Natural killer cell (primary cell): ENCODE measurements at places on chromosomes 1 and 21. TPM values are rescaled to one million over a fixed set of nuclear protein-coding genes. Genes with fewer than 3 reads are reported as not detected.

NMNAT2 gene
- total RNA-seq: not detected

OR2L5 gene
- total RNA-seq: not detected

TLCD4 gene
- 0.60 TPM for total RNA-seq

SMIM1 gene
- 1.6 TPM for total RNA-seq

AXDND1 gene
- total RNA-seq: 1.7 TPM

CD84 gene
- 11.1 TPM for total RNA-seq

FAM72A gene
- total RNA-seq: 1.8 TPM

GRCh38 chr1:209590405-209590804 lies 6.9 kb downstream of the CAMK1G start:
- no peak overlapping the region for H3K27ac ChIP-seq
- H3K4me1 ChIP-seq: no peaks in the 10 kb centered on the region
- DNase-seq: no peak

DNA sequence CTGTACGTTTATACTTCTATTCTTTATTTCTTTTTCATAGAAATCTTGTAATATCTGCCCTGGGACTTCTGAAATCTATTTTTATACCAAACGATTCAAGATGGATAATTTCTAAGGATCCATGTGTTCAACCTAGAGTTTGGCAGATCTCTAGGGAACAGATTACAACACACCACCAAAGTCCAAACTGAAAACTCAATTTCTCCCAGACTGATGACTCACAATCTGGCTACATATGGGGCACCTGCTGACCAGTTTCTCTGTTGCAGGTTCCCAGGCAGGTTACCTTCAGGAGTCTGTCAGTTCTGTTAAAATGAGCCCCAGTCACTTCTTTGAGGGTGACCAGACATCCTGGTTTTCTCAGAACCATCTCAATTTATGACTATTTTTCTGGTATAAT lies 439.4 kb downstream of the GPATCH2 start:
- no peaks in the 10 kb centered on the region for H3K36me3 ChIP-seq
- H3K27ac ChIP-seq: no peak overlapping the region
- no peak overlapping the region for H3K4me3 ChIP-seq
- DNase-seq: no peak

GRCh38 chr21:46211376-46211775 lies 17.2 kb downstream of the LSS start:
- no peak overlapping the region for H3K27ac ChIP-seq
- no peak overlapping the region for H3K4me3 ChIP-seq
- DNase-seq: no peak
- H3K4me1 ChIP-seq: no peaks in the 10 kb centered on the region
- peaks cover 5% of the 10 kb centered on the region for H3K36me3 ChIP-seq
- no peaks in the 10 kb centered on the region for H3K27me3 ChIP-seq

GRCh38 chr1:50424045-50424883 lies 1.0 kb upstream of the DMRTA2 start:
- no peak overlapping the region for H3K27ac ChIP-seq
- peaks cover 73% of the 10 kb centered on the region for H3K27me3 ChIP-seq
- peak overlapping the region; percentile 20 for H3K4me3 ChIP-seq
- H3K36me3 ChIP-seq: no peaks in the 10 kb centered on the region
- no peak for DNase-seq
- H3K4me1 ChIP-seq: peaks cover 50% of the 10 kb centered on the region

GRCh38 chr1:160742428-160743127 lies 3.5 kb downstream of the SLAMF7 start:
- H3K27me3 ChIP-seq: no peaks in the 10 kb centered on the region
- DNase-seq: peak; percentile 43
- peak overlapping the region; percentile 43 for H3K4me3 ChIP-seq
- peak overlapping the region; percentile 87 for H3K27ac ChIP-seq
- H3K4me1 ChIP-seq: peaks cover 62% of the 10 kb centered on the region

DNA sequence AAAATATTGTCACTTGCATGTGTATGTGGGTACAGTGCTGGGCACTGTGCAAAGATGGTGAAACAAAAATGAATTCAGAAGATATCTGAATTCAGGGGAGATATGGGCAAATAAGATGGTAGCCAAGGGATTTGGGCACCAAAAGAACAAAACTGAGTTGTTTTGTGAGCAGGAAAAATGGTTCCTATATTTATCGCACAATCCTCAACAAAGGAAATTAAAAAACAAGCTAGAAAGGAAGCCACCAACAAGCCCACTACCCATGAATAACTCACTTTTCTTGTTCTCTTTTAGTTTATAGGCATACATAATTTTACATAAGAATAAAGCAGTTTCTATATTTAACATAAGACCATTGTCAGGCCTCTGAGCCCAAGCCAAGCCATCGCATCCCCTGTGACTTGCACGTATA lies 40.7 kb upstream of the VASH2 start:
- H3K4me3 ChIP-seq: no peak overlapping the region
- no peak for DNase-seq

GRCh38 chr1:151534662-151535278 lies 5.3 kb upstream of the TUFT1 start:
- H3K4me3 ChIP-seq: no peak overlapping the region
- no peak overlapping the region for H3K27ac ChIP-seq
- H3K36me3 ChIP-seq: no peaks in the 10 kb centered on the region
- H3K27me3 ChIP-seq: no peaks in the 10 kb centered on the region
- peak; percentile 66 for DNase-seq
- H3K4me1 ChIP-seq: peaks cover 6% of the 10 kb centered on the region

DNA sequence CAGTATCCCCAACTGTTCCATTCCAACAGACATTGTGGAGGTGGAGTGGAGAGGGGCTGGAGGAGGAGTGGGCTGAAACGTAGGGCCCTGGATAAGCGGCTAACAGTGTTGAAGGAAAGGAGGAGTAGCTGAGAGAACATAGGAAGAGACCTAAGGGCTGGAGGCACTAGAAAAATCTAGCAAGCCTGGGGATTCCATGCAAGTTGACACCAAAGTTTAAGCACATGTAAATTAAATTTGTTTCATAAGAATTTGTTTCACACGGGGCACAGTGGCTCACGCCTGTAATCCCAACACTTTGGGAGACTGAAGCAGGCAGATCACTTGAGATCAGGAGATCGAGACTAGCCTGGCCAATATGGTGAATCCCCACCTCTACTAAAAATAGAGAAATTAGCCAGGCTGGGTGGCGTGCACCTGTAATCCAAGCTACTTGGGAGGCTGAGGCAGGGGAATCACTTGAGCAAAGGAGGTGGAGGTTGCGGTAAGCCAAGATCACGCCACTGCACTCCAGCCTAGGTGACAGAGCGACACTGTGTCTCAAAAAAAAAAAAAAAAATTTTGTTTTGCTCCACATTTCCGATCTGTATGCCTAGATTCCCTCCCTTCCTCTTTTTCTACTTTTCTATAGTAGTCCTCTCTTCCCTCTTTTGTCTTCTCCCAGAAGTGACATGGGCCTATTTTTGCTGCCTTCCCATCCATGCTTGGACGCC lies 530 bp upstream of the CD244 start:
- H3K36me3 ChIP-seq: peaks cover 6% of the 10 kb centered on the region
- H3K27me3 ChIP-seq: no peaks in the 10 kb centered on the region
- peaks cover 57% of the 10 kb centered on the region for H3K4me1 ChIP-seq
- peak overlapping the region; percentile 74 for H3K27ac ChIP-seq
- H3K4me3 ChIP-seq: peak overlapping the region; percentile 66

DNA sequence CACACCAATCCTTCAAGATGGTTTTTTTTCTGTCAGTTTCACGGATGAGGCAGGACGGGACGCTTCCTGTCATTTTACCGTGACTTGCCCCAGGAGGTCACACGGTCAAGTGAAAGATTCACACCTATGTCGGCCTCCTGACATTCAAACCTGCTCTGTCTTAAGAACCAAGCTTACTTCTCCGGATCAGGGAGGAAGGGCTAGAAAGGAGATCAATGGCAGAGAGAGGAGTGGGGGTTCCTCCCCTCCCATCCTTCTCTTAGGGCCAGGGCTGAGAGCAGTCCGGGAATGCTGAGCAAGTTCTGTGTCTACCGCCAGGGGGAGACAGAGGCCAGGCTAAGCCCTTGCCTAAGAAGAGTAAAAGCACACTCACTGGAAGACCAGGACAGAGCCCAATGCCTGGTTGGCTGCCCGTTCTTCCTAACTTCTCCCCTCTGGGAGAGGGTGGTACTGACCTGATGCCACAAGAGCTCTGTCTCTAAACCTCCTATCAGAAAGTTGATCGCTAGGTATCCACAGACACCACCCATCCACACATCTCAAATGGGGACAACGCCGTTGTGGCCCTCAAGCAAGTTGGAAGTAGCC lies 1.1 kb upstream of the PPM1J start:
- peaks cover 18% of the 10 kb centered on the region for H3K27me3 ChIP-seq
- no peaks in the 10 kb centered on the region for H3K36me3 ChIP-seq
- no peak overlapping the region for H3K27ac ChIP-seq
- H3K4me3 ChIP-seq: peak overlapping the region; percentile 46

DNA sequence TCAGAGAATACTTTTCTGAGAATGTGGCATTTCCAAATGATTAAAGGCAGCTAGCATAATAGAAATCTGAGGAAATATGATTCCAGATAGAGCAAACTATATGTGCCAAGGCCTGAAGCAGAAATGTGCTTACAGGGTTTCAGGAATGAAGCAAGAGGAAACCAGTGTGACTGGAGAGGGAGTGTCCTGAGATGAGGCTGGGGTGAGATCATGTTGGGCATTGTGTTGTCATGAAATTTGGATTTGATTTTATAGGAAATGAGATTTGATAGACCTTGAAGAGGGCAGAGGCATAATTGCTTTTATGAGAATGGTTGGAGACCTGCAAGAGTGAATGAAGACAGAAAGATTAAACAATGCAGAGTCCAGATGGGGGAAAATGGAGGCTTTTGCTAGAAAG lies 338.1 kb upstream of the SNX7 start:
- peak overlapping the region; percentile 16 for H3K27ac ChIP-seq
- H3K36me3 ChIP-seq: no peaks in the 10 kb centered on the region
- no peak overlapping the region for H3K4me3 ChIP-seq
- no peak for DNase-seq
- H3K27me3 ChIP-seq: no peaks in the 10 kb centered on the region

DNA sequence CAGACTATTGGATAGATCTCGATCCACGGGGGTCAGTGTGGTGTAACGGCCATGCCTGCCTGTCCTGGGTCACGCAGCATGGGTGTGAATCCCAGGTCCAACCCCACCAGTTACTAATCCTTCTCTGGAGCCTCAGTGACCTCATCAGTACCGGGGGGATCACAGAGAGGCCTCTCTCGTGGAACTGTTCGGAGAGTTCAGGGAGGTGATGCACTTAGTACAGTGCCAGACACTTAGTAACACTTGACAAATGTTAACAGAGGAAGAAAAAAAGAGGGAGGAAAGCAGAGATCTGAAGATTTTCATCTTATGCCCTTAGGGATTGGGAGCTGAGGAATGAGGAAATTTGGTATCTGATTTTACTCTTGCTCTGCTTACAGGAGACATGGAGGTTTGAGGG lies 2.9 kb downstream of the ABCA4 start:
- no peaks in the 10 kb centered on the region for H3K27me3 ChIP-seq
- no peaks in the 10 kb centered on the region for H3K36me3 ChIP-seq
- H3K4me3 ChIP-seq: no peak overlapping the region
- DNase-seq: no peak
